ENCODE measurements at places on chromosomes 1 and 21. TPM values are rescaled to one million over a fixed set of nuclear protein-coding genes. Genes with fewer than 3 reads are reported as not detected.

FCMR gene
- 0.27 TPM for polyA plus RNA-seq

CDK18 gene
- polyA plus RNA-seq: 52.0 TPM

OR2L8 gene
- polyA plus RNA-seq: not detected

ETV3L gene
- polyA plus RNA-seq: not detected

KPRP gene
- not detected for polyA plus RNA-seq

MIGA1 gene
- polyA plus RNA-seq: 17.0 TPM
